ENCODE measurements at places on chromosomes 4 and X. TPM values are rescaled to one million over a fixed set of nuclear protein-coding genes. Genes with fewer than 3 reads are reported as not detected.

CTAG2 gene
- not detected for total RNA-seq

DNA sequence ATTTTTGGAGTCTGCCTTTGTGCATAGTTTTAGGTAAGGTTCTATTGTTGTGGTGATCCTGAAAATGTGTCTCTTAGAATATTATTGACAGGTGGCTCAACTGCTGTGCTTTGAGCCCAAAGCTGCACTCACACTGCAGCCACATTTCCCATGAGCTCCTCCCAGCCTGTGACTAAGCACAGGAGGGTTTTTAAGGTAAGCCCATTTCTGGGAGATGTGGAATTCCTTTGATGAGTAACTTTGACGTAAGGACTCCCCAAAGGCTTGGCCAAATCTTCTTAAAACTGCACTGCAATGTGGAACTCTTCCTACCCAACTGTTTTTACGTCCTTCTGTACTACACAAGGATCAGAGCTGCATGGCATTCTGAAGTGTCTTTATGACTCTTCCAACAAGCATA, 20.0 kb upstream of the TMPRSS11A start:
- H3K4me3 ChIP-seq = no peak overlapping the region
- no peaks in the 10 kb centered on the region for H3K36me3 ChIP-seq
- H3K4me1 ChIP-seq = no peaks in the 10 kb centered on the region
- no peak overlapping the region for H3K27ac ChIP-seq
- H3K27me3 ChIP-seq = no peaks in the 10 kb centered on the region

DNA sequence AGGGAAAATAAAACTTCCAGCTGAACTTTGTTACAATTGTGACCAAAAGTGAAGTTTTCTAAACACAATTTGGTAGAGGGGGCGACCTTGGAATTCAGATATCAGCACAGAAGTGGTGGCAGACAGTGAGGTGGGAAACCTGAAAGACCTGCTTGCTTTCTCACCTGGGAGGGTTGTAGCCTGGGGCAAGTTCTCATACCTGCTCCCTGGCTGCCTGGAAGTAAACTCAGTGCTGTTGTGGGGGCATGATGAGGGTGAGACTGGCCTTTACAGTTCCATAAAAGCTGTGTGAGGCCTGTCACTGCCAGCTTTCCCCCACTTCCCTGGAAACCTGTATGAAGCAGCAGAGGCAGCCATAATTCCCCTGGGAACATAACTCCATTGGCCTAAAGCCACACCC, 1180.2 kb downstream of the FAM133A start:
- no peaks in the 10 kb centered on the region for H3K27me3 ChIP-seq
- DNase-seq = no peak
- H3K4me3 ChIP-seq = peak overlapping the region; percentile 16
- peak overlapping the region; percentile 55 for H3K27ac ChIP-seq

- H3K27ac ChIP-seq = no peak overlapping the region
- H3K4me1 ChIP-seq = no peaks in the 10 kb centered on the region
- no peaks in the 10 kb centered on the region for H3K27me3 ChIP-seq
These were observed 118.0 kb upstream of the ATP6AP2 start for GRCh38 chrX:40462795-40463194.

EREG gene
- 4.4 TPM for total RNA-seq

NSDHL gene
- 28.0 TPM for total RNA-seq

- H3K27ac ChIP-seq = no peak overlapping the region
- H3K27me3 ChIP-seq = no peaks in the 10 kb centered on the region
- peaks cover 16% of the 10 kb centered on the region for H3K4me1 ChIP-seq
- DNase-seq = no peak
These were observed 23.7 kb downstream of the MAOA start for GRCh38 chrX:43679778-43680177.

GRCh38 chr4:7673121-7673520, 238.4 kb upstream of the PSAPL1 start:
- H3K36me3 ChIP-seq = no peaks in the 10 kb centered on the region
- H3K27ac ChIP-seq = no peak overlapping the region
- no peak for DNase-seq
- H3K27me3 ChIP-seq = peaks cover 5% of the 10 kb centered on the region
- no peak overlapping the region for H3K4me3 ChIP-seq
- peaks cover 11% of the 10 kb centered on the region for H3K4me1 ChIP-seq

- peaks cover 24% of the 10 kb centered on the region for H3K36me3 ChIP-seq
- H3K4me1 ChIP-seq = no peaks in the 10 kb centered on the region
- no peak overlapping the region for H3K4me3 ChIP-seq
- no peak for DNase-seq
These were observed 18.9 kb downstream of the LEF1 start for GRCh38 chr4:108149588-108150380.

GRCh38 chrX:13898083-13898482, 81.2 kb upstream of the GPM6B start:
- DNase-seq = no peak
- H3K27ac ChIP-seq = no peak overlapping the region
- no peaks in the 10 kb centered on the region for H3K36me3 ChIP-seq
- peaks cover 3% of the 10 kb centered on the region for H3K27me3 ChIP-seq

PABPC5 gene
- 3.1 TPM for total RNA-seq

DNA sequence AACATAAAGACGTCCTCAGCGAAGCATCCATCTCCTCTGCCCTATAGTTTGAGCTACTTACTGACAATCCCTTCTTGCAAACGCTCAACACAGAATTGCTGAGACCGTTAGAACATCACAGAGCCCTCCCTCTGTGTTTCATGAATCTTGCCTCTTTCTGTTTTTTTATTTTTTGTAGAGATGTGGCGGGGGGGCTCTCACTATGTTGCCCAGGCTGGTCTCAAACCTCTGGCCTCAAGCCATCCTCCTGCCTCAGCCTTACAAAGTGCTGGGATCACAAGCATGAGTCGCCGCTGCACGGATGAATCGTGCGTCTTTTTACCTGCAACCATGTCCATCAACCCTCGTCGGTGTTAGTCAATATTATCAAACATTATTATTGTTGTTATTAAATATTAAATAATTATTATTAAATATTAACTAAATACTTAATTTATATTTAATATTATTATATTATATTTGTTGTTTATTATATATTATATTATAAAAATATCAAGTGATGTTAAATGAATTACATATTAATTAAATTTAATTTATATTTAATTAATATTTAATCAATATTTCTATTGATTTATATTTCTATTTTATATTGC, 200.7 kb downstream of the CRLF2 start:
- H3K27me3 ChIP-seq = peaks cover 7% of the 10 kb centered on the region
- no peak overlapping the region for H3K27ac ChIP-seq
- DNase-seq = no peak
- H3K36me3 ChIP-seq = no peaks in the 10 kb centered on the region

DNA sequence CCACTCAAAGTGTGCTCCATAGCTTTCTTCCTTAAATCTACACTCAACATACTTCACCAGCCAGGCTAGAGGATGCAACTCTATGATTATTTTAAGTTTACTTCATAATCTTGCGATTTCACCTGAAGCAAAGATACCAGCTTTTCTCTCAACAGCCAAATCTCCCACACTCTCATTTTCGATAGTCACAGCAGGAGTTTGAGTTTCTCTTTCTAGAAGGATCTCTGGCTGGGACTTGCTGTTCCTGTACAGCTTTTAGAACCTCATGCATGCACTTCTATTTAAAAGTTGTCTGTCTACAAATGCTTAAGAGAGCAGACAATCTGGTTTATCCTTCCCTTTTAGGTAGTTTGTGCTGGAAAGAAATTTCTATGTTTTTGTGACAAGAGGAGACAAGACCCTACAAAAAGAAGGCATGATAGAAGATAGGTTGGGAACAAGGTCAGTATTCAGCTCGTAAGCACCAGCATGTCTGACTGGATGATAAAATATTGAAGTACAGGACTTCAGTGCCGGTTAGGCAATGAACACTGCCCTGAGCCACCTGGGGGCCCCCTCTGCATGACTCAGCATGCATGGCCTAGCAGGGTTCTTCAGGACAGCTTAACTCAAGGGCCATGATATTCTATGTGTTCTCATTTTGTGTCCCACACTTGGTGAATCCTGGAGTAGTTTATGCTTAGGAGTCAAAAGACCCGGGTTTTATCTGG, 65.6 kb downstream of the ATXN3L start:
- no peak overlapping the region for H3K27ac ChIP-seq
- no peaks in the 10 kb centered on the region for H3K4me1 ChIP-seq
- H3K36me3 ChIP-seq = no peaks in the 10 kb centered on the region

- peaks cover 32% of the 10 kb centered on the region for H3K4me1 ChIP-seq
- DNase-seq = no peak
- peak overlapping the region; percentile 77 for H3K4me3 ChIP-seq
- peak overlapping the region; percentile 88 for H3K27ac ChIP-seq
- peaks cover 11% of the 10 kb centered on the region for H3K27me3 ChIP-seq
These were observed 10.5 kb downstream of the ACSL1 start for GRCh38 chr4:184815046-184815877.

DNA sequence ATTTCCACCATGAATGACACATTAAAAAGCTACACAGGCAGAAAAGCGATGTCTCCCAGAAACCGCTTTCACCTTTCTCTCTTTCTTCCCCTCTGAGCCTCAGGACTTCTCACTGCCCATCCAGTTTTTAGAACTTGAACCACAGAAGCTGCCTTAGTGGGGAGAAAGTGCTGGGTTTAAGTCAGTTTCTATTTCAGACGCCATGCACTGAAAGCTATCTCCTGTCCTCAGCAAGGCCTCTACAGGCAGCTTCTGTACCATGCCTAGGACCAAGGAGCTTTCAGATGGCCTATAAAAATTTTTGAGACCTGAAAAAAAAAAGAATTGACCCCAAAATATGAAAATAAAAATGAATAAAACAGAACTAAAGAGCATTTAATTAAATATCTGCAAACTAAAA, 34.5 kb downstream of the RAB33B start:
- no peaks in the 10 kb centered on the region for H3K27me3 ChIP-seq
- H3K4me3 ChIP-seq = no peak overlapping the region
- no peaks in the 10 kb centered on the region for H3K4me1 ChIP-seq
- no peak overlapping the region for H3K27ac ChIP-seq
- no peak for DNase-seq

GRCh38 chrX:40573763-40574162, 7.0 kb upstream of the ATP6AP2 start:
- no peaks in the 10 kb centered on the region for H3K27me3 ChIP-seq
- DNase-seq = no peak
- H3K4me1 ChIP-seq = peaks cover 3% of the 10 kb centered on the region
- no peak overlapping the region for H3K27ac ChIP-seq

- no peak overlapping the region for H3K27ac ChIP-seq
- DNase-seq = no peak
- no peaks in the 10 kb centered on the region for H3K4me1 ChIP-seq
- no peak overlapping the region for H3K4me3 ChIP-seq
- no peaks in the 10 kb centered on the region for H3K27me3 ChIP-seq
These were observed 574.7 kb downstream of the PCDH7 start for GRCh38 chr4:31294655-31295480.

- no peaks in the 10 kb centered on the region for H3K4me1 ChIP-seq
- no peak overlapping the region for H3K4me3 ChIP-seq
- no peak for DNase-seq
- H3K27me3 ChIP-seq = no peaks in the 10 kb centered on the region
These were observed 11.8 kb upstream of the HSD17B10 start for GRCh38 chrX:53445977-53446376.

MAGEA8 gene
- 0.21 TPM for total RNA-seq

- no peak overlapping the region for H3K4me3 ChIP-seq
- no peak for DNase-seq
- H3K27me3 ChIP-seq = peaks cover 14% of the 10 kb centered on the region
- no peaks in the 10 kb centered on the region for H3K36me3 ChIP-seq
These were observed 99.3 kb upstream of the ARMCX2 start for GRCh38 chrX:101759000-101759399.

DNA sequence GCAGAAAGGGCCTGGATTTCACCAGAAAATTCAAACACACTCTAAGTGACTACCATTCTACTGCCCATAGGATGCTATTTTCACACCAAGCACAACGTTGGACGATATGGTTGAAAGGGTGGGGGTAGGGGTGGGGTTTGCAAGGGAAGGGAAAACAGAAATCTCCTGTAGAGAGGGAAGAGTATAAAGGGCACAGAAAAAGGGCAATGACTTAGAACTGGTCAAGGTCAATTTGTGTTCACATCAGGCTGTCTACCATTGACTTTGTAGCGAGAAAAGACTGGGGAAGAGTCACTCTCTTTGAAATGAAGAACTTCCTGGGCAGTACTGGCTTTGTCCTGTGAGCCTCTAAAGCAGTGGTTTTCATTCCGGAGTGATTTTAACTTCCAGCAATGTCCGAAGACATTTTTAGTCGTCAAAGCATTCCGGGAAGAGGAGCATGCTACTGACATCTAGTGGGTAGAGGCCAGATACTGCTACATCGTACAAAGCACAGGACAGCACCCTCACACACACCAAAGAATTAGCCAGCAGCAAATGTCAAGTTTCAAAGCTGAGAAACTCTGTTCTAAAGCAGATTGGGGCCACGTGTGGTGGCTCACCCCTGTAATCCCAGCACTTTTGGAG, 48.4 kb upstream of the SLC7A3 start:
- H3K27me3 ChIP-seq = peaks cover 3% of the 10 kb centered on the region
- no peaks in the 10 kb centered on the region for H3K4me1 ChIP-seq
- no peak for DNase-seq
- H3K36me3 ChIP-seq = no peaks in the 10 kb centered on the region
- H3K27ac ChIP-seq = no peak overlapping the region

DNA sequence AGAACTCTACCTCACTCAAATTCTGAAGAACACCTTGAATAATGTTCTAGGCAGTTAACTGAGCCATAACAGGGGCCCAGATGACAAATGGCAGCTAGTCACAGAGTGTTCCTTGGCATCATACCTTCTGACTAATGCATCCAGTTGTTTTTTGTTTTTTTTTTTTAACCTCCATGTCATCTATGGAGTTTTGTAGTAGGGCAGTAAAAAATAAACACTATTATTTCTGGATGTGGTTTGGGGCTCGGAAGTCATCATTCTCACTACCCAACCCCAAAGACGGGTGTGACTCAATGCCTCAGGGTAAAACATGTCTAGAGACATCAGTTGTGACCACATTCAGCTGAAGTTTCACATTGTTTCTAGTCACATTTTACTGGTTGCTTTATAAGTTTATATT, 31.2 kb upstream of the MCF2 start:
- H3K4me1 ChIP-seq = no peaks in the 10 kb centered on the region
- H3K4me3 ChIP-seq = no peak overlapping the region
- no peak overlapping the region for H3K27ac ChIP-seq
- no peaks in the 10 kb centered on the region for H3K27me3 ChIP-seq

DNA sequence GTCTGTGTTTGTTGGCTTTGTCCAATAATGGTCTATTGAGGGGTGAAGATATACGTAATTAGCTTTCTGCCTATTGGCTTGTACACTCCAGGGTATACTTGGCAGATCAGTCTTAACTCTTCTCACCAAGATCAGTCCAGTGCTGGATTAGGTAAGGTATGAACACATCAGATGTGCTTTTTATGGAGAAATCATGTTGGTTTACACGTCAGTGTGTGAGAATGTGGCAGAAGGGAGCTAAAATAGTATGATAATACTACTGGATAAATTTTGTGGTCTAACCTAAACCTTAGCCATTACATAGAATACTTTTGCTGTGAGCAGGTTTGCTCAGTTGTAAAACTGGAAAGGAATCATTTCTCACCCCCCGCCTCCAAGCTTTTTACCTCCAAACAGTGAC, 4.2 kb downstream of the PDHA1 start:
- peaks cover 9% of the 10 kb centered on the region for H3K36me3 ChIP-seq
- H3K27me3 ChIP-seq = no peaks in the 10 kb centered on the region
- H3K27ac ChIP-seq = no peak overlapping the region
- H3K4me1 ChIP-seq = peaks cover 3% of the 10 kb centered on the region
- no peak for DNase-seq
- H3K4me3 ChIP-seq = no peak overlapping the region

- H3K4me1 ChIP-seq = no peaks in the 10 kb centered on the region
- peaks cover 4% of the 10 kb centered on the region for H3K36me3 ChIP-seq
- no peaks in the 10 kb centered on the region for H3K27me3 ChIP-seq
- no peak overlapping the region for H3K27ac ChIP-seq
- DNase-seq = no peak
These were observed 8.4 kb downstream of the APOOL start for GRCh38 chrX:85012098-85012497.

All from type B pancreatic cell (in vitro differentiated cells).